ENCODE measurements at places on chromosomes 7 and 10.

GRCh38 chr7:90896458-90896857, 300.3 kb downstream of the CDK14 start:
- DNase-seq = no peak

- DNase-seq = peak; percentile 28
Observed at GRCh38 chr10:86285136-86285790, 81.3 kb downstream of the GRID1 start.

DNA sequence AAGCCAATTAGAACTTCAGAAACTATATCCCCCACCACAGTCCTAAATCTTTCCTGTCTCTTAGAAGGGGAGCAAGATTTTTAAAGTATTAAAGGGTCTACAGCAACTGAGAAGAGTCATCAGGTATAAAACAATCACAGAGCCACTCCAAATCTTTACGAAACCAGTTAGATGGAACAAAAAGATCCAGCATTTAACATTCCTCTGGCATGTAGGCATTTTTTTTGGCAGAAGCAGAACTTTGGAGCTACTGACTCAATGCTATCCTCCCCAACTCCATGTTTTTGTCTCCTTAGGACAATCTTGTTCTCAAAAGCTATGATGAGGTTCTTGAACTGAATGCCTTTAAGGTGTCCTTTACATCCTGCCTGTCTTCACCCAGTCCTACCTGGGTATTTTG, 333.3 kb downstream of the PRPF18 start:
- DNase-seq = no peak

DNA sequence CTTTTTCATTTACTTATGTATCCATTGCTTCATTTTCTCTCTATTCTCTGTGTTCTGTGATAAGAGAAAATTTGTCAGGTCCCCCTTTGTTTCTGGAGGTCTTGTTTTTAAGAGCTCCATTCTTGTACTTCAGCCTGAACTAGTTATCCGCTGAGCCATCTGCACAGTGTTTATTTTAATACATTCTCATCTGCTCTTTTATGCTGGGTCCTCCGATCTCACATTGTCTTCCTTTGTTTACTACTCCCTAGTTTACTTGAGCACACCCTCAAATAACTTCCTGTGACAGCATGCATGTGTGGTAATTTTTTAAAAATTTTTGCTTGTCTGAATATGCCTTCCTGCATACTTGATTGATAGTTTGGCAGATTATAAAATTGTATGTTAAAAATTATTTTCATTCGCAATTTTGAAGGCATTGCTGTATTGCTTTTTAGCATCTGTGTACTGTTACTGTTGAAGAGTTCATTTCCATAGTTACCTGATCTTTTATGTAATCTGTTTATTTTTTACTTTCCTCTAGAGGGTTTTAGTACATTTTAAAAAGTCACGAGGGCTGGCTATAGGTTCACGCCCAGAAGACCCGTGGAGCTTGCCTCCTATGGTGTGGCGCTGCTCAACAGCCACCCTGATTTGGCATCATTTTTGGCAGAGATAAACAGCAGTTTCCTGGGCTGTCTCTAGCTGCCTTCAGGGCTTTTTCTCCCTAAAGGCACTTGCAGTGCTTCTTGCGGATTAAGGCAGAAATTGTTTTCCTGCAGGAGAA, 31.9 kb downstream of the RSBN1L start:
- no peak for DNase-seq

DNA sequence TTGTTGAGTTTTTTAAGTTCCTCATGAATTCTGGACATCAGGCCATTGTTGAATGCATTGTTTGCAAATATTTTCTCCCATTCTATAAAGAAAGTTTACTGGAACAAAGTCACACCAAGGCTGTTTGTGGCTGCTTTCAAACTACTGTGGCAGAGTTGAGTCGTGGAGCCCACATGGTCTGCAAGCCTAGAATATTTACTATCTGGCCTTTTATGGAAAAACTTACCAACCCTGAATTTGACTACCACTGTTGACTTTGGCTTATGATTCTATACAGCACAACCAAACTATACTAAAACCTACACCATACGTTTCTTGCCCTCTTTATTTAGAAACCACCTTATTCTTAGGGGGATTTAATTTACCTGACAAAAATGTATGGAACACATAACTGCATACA, 239.1 kb downstream of the KCNMA1 start:
- DNase-seq = no peak

DNA sequence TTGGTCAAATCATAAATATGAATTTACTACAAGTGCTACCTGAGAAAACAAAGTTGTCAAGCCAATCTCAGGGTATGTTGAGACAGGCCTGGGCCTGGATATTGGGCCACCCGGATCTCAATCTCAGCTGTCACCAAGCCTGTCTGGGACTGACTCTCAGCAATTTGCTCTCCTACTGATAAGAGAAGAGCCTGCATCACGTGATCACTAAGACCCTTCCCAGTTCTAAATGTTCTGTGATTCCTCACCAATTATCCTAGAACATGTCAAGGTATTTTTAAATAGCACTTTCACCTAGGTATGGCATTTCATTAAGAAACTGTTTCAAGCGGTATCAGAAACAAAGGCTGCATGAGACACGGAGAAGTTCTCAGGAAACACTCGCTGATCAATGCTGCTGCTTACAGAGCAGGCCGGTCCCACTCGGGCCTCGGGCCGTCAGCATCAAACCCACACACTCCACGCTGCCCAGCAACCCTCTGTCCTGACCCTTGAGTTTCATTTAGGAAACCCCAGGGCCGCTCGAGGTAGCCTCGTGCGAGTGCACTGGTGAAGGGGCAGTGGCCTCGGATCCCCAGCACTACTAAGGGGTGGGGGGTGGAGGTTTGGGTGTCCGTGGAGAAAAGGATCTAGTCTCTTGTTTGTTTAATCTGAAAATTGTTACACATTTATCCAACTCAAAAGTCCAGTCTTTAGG, 4.1 kb downstream of the KLF6 start:
- no peak for DNase-seq

DNA sequence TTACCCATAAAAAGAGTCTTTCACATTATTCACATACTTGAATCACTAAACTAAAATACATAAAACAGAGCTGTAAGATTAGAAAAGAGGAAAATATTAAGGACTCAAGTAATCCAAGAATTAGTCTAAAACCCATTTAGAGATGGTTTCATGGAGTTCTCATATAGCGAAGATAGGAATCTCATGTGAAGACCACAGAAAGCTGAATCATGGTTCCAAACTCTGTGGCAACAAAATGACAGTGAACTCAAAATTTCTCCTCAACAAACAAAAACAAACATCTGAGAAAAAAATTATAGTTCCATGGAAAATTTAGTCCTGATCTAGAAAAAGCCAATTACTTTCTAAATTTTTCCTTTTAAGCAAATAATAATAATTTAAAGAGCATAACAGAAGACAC, 34.6 kb downstream of the BAZ1B start:
- DNase-seq = no peak

GRCh38 chr10:46092524-46093081, 46.5 kb upstream of the MSMB start:
- DNase-seq = peak; percentile 51

DNA sequence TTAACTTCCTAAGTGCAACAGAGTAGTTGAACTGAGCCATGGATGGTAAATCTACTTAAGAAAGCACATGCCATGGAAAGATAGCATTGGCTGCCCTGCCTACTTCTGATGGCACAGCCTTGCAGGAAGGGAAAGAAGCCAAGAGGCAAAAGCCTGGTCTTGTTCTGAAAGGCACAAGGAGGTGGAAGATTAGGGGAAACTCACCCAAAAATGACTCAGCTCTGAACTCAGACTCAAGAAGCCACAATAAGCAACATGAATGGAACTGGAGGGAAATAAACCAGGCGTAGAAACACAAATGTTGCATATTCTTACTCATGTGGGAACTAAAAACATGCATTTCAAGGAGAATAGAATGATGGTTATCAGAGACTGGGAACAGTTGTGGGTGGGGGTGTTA, 20.8 kb upstream of the ALOX5 start:
- DNase-seq = no peak

GRCh38 chr7:149181450-149181790, 13.9 kb upstream of the ZNF282 start:
- DNase-seq = no peak

- no peak for DNase-seq
Observed at GRCh38 chr7:120400806-120401455, 128.0 kb downstream of the KCND2 start.

DNA sequence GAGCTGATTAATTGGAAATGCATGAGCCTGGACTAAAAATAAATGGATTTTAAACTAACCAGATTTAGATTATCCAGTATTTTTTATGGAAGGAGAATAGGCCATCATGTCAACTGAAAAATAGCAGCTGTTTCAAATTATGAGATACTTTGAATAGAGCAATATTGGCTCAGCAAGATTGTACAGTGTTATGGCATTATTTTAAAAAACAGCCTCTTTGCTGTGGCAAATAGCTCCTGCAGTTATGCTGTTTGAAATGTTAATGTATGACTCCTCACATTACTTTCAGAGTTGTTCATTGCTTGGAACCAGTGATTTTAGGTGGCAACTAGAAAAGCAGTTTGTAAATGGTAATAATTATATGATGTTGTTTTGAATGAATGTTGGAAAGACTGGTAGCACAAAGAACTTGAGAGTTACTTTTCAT, 244.5 kb downstream of the KIAA1217 start:
- no peak for DNase-seq

- no peak for DNase-seq
Observed at GRCh38 chr7:82521906-82522445, 78.4 kb upstream of the CACNA2D1 start.

- no peak for DNase-seq
Observed at GRCh38 chr10:71043858-71044257, 155.5 kb upstream of the PCBD1 start.

- no peak for DNase-seq
Observed at GRCh38 chr7:20510573-20510900, 104.9 kb upstream of the ABCB5 start.
